ENCODE measurements at places on chromosomes 2 and 18.

DNA sequence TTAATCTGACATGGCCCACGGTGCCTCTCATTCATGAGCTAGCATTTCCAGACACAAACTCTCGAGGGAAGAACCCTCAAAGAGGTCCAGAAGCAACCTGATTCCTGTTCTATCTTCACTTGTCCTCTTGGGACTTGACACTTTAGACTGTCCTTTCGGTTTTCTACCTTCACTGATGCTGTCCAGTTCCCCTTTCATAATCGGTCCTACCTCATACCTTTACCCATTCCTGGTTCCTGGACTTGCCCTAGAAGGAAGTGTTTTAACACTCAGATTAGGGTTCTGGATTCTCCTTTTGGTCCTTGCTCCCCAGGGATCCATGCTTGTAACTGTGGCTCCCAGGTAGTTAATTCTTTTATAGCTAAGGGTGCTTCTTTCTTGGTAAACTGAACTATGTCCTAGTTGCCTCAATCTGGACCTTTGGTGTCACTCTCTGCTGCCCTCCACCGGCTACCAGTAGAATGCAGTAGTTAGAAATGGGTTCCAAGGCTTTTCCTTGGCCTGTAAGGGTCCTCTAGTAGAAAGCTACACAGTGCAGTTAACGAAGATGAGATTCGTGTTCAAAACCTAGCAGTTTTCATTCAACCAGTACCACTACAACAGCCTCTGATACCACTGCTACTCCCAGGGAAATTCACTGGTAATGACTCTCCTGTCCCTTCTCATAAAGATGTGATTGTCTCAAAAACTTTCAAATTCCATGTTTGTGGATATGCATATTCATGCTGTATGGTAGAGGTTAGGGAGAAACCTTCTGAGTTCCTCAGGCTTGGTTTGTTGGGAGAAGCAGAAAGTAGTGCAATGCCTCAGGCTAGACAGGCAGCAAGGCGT is 178.1 kb upstream of the CYP26B1 start:
- DNase-seq, result no peak

DNA sequence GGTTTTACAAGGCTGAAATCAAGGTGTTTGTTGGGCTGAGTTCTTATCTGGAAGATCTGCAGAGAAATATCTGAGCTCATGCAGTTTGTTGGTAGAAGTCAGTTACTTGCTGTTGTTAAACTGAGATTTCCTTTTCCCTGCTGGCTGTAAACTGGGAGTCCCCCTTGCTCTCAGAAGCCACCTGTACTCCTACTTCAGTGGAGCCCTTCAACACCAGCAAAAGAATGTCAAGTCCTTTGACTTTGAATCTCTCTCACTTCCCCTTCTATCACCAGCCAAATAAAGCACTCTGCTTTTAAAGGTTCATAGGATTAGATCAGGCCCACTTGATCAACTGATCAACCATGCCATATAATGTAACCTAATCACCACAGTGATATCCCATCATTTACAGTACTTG is 252.2 kb upstream of the CDH7 start:
- DNase-seq, result no peak

DNA sequence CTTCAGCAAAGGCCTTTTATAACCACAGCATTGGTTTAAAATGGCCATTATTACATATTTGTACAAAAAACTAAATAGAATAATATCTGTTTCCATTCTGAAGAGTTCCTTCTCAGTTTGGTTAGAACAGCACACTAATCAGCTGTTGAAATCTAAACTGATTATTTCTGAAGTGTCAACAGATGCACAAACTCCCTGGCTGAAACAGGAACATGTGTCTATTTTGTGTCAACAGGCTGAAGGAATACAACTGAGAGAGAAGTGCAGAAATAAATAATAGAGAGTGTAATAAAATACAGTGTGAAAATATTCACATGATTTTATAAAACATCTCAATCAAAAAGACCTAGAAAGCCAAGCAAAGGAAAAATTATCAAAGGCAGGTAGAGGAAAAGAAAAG is 29.7 kb downstream of the IKZF2 start:
- DNase-seq, result no peak

GRCh38 chr2:152050915-152051314 is 47.9 kb downstream of the CACNB4 start:
- no peak for DNase-seq

GRCh38 chr2:75002007-75002406 is 43.6 kb downstream of the POLE4 start:
- no peak for DNase-seq

DNA sequence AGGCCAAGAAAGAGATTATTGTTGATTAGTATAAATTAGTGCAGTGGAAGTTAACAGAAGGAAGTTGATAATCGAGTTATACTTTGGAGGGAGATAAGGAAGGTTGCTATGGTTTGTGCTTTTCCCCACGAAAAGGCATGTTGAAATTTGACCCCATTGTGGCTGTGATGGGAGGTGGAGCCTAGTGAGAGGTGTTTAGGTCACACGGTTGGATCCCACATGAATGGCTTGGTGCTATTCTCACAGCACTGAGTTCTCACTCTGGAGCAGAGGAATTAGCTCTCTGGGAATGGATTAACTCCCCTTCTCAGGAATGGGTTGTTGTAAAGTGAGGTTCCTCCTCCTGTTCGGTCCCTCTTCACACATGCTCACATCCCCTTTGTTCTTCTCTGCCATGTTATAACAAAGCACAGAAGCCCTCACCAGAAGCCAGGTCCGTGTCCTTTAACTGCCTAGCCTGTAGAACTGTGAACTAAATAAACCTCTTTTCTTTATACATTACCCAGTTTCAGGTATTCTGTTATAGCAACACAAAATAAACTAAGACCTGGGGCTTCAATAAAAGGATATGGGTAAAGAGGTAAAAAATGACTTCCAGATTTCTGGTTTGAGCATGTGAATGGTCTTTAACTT is 21.9 kb downstream of the PIGN start:
- no peak for DNase-seq

GRCh38 chr2:66481100-66481549 is 46.2 kb downstream of the MEIS1 start:
- no peak for DNase-seq

GRCh38 chr18:78054801-78055200 is 805.2 kb downstream of the GALR1 start:
- no peak for DNase-seq

- DNase-seq, result peak; percentile 87
Measured at GRCh38 chr18:34493099-34493544, 217.0 kb upstream of the DTNA start.

- no peak for DNase-seq
Measured at GRCh38 chr2:98027538-98027937, 31.8 kb upstream of the TMEM131 start.

DNA sequence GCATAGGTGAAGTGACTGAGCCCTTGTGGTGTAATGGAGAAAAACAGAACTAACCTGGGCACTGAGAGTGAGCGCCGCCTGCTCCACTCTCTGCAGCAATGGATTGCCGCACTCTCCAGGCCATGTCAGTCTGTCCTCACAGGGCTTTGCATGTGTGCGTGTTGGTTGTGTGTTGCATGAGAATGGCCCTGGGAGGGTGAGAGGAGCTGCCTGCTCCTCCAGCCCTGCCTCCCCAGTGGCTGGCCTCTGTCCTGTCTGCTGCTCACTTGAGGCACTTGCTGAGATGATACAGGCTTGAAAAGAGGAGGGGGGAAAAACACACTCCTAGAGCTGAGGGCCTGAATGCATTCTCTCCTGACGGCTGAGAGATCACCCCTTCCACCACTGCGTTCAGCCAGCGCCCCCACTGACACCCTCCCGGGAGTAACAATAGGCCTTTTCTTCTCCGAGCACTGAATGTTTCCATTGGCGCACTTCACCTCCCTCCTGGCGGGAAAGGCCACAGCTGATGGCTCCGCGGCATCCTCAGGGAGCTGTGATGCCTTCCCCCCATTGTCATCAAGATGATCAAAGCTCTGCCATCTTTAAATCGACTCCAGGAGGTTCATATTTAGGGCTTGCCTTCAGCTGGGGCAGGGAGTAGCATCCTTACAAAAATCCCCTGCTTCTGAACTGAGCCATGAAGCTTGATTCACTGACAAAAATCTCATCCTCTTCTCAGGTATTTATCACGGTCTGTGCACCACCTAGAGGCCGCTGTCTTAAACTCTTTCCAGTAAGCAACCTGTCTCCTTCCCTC is 49.9 kb upstream of the DAPL1 start:
- DNase-seq, result peak; percentile 74

DNA sequence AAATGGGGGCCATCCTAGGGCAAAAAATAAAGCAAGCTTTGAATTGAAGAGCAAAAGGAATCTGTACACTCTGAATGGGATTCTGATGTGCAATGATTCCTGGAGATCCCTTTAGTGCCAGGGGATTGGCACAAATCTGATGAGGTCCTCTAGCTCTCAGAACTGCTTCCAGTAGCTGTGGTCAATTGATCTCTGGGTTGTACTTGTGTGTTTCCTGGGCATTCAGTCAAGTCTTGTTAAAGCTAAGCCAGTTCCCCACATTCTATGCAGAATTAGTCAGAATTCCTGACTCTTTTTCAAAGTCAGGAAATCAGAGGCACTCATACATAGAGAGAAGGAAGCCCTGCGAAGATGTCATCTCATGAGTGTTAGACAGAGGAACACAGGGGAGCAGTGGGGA is 161.3 kb downstream of the DNER start:
- no peak for DNase-seq

- no peak for DNase-seq
Measured at GRCh38 chr18:76259096-76259495, 235.9 kb downstream of the ZNF516 start.

GRCh38 chr18:79538635-79539034 is 141.0 kb upstream of the CTDP1 start:
- DNase-seq, result no peak

DNA sequence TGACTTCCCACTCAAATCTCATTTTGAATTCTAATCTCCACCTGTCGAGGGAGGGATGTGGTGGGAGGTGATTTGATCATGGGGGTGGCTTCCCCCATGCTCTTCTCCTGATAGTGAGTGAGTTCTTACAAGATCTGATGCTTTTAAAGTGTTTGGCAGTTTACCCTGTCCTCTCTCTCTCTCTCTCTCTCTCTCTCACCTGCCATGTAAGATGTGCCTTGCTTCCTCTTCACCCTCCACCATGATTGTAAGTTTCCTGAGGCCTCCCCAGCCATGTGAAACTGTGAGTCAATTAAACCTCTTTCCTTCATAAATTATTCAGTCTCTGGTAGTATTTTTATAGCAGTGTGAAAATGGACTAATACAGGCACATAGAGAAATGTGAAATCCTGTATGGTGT is 7.0 kb upstream of the LDAH start:
- DNase-seq, result no peak

DNA sequence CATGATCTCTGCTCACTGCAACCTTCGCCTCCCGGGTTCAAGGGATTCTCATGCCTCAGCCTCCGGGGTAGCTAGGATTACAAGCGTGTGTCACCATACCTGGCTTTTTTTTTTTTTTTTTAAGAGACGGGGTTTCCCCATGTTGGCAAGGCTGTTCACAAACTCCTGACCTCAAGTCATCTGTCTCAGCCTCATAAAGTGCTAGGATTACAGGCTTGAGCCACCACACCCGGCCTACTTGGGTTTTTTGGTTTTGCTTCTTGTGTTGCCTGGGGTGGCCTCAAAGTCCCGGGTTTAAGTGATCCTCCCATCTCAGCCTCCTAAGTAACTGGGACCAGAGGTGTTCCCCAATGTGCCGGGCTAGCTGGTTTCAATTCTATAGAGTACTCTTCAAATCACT is 64.6 kb downstream of the NAPG start:
- DNase-seq, result no peak

DNA sequence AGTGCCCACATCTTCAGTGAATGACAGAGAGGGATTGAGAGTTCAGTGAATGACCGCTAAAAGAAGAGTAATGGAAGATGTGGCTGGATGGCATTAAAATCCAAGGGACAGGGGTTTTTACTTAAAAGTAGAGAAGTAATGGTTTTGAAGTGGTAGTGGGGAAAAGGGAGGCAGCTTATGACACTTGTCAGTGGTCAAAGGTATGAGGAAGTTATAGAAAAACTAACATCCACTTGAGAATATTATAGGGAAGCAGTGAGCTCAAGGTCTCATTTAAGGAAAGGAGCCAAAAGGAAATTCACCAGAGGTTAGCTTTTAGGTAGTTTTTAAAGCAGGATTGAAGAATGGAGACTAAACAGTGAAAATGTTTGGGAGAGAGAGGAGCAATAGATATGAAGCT is 24.3 kb downstream of the CDK15 start:
- DNase-seq, result no peak

DNA sequence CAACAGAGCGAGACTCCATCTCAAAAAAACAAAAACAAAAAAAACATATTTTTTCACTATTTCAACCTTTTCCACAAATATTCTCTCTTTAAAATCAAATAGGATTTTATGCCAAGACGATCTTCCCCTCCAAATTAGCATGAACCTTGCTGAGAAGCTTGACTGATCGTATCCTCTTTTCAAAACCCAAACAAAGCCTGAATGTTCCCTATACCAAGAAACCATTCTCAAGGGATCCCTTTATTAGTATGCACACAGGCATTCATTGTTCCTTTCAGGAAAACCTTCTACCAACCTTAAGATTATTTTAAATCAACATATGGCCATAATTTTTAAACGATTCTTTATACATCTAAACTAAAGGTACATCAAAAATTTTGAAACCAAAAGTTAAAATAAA is 6.3 kb downstream of the SPIRE1 start:
- peak; percentile 70 for DNase-seq

GRCh38 chr2:171793691-171794678 is 100.1 kb downstream of the SLC25A12 start:
- DNase-seq, result no peak

DNA sequence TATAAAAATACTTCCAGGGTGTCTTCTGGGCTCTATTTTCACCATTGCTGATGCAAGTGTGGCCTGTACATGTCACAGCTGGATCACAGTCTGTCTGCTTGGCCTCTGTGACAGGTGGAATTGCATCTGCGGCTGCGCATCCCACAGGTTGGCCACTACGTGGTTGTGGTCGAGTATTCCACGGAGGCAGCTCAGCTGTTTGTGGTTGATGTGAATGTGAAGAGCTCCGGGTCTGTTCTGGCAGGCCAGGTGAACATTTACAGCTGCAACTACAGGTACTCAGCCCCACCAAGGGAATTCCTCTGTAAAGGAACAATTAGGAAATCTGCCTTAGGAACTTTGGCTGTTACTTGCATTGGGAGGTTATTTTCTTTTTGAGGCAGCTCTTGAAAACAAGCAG is 144.5 kb downstream of the LAMA3 start:
- DNase-seq, result no peak

DNA sequence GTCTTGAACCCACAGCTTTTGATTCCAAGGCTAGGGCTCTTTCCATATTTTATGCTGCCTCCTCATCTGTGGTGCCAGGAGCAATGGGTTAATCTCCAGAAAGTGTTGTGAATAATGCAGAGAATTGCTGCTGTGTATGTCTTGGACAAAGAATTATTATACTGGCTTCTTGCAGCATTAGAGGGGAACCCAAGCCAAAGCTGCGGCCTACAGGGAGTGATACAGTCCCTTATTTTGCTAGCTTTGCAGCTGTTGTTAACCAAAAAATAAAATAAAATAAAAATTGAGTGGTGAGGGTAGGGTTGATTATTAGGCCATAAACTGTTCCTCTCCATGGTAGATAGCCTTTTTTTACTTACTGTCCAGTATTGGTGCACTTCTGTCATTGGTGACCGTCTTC is 16.7 kb downstream of the WIPF1 start:
- DNase-seq, result peak; percentile 90

- DNase-seq, result no peak
Measured at GRCh38 chr18:25734336-25734735, 356.1 kb downstream of the SS18 start.

Data from pons (tissue), 1 donor.